Central memory CD4-positive, alpha-beta T cell (primary cell): ENCODE measurements at places on chromosomes 12 and 14.

GRCh38 chr14:65476273-65476941 is 63.9 kb downstream of the FUT8 start:
- DNase-seq = no peak

DNA sequence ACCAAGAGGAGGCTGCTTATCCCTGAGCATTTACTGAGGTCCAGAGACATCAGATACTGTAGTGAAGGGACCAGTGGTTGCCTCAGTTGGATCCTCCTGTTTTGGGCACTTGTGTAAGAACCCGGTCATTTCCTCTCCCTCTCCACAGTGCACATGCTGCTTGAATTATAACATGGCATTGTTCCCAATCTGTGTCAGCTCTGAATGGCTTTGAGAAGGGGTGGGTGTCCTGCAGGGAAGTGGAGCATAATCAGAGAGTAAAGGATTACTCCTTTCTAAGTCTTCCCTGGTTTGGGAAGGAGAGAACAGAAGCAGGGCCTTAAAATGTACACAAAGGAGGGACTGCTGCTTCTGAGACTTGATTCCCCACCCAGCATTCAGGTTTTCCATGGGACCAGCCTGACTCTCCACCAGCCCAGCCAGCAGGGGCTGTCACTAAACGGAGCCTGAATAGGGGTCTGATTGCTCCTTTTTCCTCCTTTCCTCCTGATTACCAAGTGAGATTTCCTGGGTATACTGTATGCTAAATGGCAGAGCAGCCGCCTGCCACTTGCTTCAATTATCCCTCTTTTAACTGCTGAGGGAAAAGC is 78.4 kb downstream of the NRXN3 start:
- no peak for DNase-seq

DNA sequence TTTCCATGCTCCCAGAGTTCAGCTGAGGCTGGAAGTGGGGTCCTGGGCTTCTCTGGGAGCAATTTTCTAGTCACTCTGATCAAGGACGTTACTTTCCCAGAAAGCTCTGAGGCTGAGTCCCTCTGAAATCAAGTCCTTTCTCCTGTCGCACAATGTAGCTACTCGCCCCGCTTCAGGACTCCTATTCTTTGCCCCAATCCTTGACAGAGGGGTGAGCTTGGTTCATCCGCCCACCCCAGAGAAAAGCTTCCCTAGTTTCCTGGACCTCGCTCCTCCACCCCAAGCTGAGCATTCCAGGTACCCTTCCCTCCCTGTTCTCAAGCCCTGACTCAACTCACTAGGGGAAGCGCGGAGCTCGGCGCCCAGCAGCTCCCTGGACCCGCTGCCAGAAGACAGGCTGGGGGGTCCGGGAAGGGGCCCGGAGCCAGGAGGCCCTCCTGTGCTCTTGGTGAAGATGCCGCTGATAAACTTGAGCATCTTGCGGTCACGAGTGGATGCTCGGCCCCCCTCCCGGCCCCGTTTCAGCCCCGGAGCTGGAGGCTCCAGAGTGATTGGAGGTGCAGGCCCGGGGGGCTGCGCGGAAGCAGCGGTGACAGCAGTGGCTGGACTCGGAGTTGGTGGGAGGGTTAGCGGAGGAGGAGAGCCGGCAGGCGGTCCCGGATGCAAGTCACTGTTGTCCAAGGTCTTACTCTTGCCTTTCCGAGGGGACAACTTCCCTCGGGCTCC is 1.6 kb downstream of the AGAP2 start:
- no peak for DNase-seq

GRCh38 chr12:111222523-111222922 is 146.4 kb downstream of the PHETA1 start:
- DNase-seq = no peak

- peak; percentile 28 for DNase-seq
Observed at GRCh38 chr14:70658899-70659298, 17.2 kb downstream of the TTC9 start.

- DNase-seq = no peak
Observed at GRCh38 chr12:89469361-89469760, 55.2 kb downstream of the GALNT4 start.

GRCh38 chr12:123712780-123713319 is 697 bp downstream of the ATP6V0A2 start:
- DNase-seq = no peak

- DNase-seq = no peak
Observed at GRCh38 chr14:90503582-90503981, 106.8 kb downstream of the CALM1 start.

GRCh38 chr12:92863251-92863650 is 65.8 kb downstream of the EEA1 start:
- no peak for DNase-seq

GRCh38 chr12:19044891-19045290 is 84.6 kb upstream of the PLEKHA5 start:
- DNase-seq = no peak
